ENCODE measurements at places on chromosomes 7 and 10.

DNA sequence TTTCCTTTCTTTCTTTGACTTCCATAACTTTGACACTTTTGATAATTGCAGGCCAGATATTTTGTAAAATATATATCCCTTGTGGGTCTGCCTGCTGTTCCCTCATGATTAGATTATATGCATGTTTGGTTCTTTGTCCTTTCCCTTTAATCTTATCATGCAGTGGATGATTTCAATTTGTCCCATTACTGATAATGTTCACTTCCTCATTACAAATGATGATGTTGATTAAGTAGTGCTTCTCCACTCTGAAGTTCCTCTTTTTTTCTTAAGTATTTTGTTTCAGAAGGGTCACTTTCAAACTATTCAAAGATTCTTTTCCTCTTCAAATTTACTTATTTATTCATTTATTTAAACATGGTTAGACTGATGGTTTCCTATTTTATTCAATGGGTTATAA, 898.1 kb downstream of the XPNPEP1 start:
- no peak for DNase-seq

DNA sequence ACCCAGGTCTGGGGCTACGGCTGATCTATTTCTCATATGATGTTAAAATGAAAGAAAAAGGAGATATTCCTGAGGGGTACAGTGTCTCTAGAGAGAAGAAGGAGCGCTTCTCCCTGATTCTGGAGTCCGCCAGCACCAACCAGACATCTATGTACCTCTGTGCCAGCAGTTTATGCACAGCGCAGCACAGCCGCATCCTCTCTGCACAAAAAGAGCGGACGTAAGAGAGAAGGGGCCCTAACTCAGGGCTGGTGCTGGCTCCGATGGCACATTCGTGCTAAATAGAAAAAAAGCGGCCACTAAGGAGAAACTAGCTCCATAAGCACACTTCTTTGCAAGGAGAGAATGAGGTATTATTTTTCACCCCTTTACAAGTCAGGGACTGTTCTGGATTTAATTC, 28.3 kb upstream of the PRSS1 start:
- no peak for DNase-seq

DNA sequence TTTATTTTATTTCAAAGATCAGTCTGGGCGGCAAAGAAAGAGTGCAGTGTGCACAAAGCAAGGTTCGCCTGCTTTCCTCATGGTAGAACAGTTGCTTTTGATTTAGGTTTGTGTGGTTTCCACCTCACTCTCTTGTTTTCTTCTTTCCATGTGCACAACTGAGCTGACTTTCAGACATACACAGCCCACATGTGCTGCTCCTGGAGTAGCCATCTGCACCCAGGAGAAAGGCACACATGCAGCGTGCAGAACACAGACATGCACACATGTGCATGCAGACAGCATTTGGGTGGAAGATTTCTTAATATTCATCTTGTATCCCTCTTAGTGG, 302.1 kb downstream of the FZD1 start:
- no peak for DNase-seq

- DNase-seq: no peak
These were observed 248.5 kb downstream of the AGMO start for GRCh38 chr7:15313361-15313760.

- no peak for DNase-seq
These were observed 29.9 kb upstream of the GALNTL5 start for GRCh38 chr7:151926336-151926712.

DNA sequence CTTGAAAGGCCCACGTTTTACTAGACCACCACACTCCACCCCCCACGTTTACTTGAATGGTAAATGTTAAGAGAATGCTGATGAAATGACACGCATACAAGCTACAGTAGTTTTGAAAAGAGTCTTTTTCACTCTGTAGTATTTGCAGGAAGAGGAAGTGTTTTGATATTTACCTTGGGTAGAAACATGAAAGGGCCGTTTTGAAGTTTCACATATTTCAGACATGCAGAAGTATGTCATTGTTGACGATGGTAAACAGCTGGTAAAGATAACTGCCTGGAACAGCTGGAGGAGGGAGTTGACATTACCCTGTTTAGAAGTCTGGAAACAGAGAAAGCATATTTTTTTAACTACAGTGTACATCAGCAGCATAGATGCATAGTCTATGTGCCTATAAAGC, 160.7 kb downstream of the NXPH1 start:
- no peak for DNase-seq

DNA sequence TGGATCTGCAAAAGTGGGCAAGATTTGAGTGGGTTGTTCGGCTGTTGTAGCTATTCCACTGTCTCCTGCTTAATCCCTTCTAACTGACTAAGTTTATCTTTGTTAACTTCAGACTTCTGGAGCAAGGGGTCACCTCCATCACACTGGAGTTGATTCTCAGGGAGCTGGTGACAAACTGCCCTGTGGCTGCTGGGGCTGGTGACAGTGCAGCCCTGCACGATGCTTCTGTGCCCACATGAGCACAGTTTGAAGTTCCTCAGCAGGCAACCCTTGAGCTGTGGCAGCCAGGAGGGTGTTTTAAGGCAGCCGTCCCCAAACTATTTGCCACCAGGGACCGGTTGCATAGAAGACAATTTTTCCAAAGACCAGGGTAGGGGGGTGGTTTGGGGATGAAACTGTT, 40.5 kb downstream of the ADRB1 start:
- DNase-seq: no peak

- no peak for DNase-seq
These were observed 52.5 kb upstream of the MPP7 start for GRCh38 chr10:28355376-28355775.

- DNase-seq: peak; percentile 50
These were observed 15.3 kb downstream of the NKX2-3 start for GRCh38 chr10:99548041-99548530.

- DNase-seq: no peak
These were observed 99.0 kb upstream of the PHF14 start for GRCh38 chr7:10874666-10875065.

DNA sequence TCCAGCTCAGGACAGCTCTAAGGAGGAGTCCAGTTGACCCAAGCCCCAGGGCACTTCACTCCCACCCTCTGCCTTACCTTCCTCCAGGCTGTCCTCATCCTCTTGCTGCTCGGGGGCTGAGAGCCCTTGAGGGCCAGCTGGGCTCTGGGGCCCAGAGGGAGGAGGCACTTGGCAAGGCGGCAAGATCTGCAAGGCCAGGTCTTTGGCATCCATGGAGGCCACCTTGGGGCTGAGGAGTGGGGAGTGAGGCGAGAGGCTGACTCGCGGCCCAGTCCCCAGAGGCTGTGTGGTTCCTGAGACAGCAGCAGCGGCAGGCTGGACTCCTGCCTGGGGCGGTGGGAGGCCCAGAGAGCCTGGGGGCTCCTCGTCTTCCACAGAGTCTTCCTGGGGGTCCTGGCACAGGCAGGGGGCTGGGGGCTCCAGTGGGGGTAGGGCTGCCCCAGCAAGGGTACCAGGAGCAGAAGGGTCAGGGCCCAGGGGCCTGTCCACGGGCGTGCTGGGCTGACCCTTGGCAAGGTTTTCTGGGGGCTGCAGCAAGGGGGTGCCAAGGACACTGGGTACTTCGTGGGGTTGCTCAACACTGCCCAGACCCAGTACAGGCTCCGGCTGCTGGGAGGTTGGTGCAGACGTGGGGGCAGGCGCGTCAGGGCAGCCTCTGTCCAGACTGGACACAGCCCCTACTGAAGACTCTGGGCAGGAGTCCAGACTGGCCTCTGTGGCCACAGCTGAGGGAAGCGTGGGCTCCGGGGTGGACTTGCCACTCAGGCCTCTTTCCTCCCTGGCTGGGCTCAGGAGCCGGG, 6.5 kb downstream of the NACAD start:
- DNase-seq: no peak

GRCh38 chr10:114026189-114027040, 17.3 kb upstream of the ADRB1 start:
- DNase-seq: no peak

DNA sequence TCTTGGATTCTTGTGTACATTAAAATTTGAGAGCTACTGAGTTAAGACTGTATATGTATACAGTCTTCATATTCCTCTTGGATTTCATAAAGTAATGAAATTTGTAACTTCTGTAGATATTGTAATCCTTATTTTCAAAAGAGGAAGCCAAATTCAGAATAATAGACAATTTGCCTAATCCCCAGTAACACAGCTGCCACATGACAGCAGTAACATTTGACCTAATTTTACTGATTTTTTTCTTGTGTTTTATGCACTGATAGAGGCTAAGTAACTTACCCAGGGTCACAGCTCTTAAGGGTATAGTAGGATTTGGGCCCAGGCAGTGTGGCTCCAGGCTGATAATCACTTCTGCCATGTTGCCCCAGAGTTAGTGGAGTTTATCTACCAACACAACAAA, 40.4 kb upstream of the IL6 start:
- DNase-seq: no peak

DNA sequence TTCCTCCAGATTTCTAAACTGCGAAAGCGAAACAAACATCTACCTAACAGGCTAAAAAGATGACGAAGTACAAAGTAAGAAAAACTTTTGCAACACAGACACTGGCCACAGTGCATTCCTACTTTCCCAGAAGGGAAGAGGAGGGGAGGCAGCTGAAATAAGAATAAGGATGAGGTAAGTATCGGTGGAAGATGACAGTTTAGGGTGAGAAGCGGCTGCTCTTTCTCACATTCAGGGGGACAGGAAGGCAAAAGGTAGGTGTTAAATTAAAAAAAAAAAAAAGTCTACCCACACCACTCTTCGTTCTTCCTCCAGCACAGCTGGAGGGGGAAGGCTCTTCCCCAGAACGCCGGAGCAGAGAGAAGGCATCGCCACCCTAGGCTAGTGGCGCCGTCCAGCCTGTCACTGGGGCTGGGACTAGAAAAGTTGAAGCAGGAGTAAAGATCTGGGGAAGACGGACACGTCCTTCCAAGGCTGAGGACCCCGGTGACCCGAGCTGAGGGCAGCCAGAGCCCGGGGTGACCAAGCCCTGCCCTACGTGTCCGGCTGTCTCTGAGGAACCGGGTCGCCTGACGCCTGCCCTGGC, 846 bp downstream of the DNAJC1 start:
- DNase-seq: no peak

- peak; percentile 10 for DNase-seq
These were observed 93.8 kb upstream of the GNA12 start for GRCh38 chr7:2937701-2938513.

GRCh38 chr7:128145191-128145590, 95.9 kb upstream of the LEP start:
- DNase-seq: no peak

DNA sequence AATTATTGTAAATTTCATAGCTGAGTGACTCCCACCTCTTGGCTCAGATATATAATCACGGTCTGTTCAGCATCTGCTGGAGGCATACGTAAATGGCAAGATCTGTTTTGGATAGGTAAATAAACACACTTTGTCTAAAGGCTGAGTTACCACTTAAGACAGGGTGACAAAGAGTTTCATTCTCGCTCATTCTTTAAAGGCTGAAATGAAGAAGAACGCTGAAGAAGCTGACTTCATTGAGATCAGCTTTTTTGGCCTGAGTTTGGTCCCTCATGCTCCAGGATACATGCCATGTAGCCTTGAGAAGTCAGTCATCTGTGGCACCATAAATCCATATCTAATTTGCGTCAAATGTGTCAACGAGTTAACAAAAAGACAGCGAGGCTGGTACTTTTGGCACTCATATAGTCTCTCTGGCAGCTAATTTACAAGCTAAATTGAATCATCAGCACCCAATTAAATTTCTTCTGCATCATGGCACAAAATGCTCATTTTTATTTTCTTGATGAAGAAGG, 309.9 kb downstream of the GPAM start:
- DNase-seq: no peak

DNA sequence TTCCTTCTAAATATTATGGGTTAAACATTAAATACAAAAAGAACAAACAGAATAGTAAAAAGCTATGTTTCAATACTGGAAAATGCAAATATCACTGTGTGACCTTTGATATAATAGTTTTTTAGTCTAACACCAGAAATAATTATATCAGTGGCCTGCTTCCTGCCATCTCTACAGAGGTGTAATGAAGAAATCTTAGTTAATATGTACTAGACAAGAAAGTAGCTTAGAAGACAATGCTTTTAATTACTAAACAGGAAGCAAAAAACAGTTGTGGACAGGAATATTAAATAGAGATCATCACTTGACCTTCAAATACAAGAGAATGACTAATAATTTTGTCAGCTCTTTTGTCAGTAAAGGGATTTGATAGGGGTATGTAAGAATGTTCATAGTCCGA, 47.4 kb upstream of the LRRN3 start:
- no peak for DNase-seq

- DNase-seq: no peak
These were observed 301.8 kb downstream of the WDR11 start for GRCh38 chr10:121152935-121153334.

GRCh38 chr7:26813432-26813831, 51.0 kb downstream of the SKAP2 start:
- no peak for DNase-seq

DNA sequence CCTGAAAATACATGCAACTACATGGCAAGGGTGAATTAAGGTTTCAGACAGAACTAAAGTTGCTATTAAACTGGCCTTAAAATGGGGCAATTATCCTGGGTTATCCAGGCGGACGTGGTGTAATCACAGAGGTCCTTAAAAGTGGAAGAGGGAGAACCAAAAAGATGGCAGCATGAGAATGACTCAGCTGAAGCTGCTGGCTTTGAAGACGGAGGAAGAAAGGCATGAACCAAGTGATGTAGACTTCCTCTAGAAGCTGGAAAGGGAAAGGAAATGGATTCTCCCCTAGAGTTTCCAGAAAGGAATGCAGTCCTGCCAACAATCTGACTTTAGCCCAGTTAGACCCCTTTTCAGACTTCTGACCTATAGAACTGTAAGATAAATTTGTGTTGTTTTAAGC, 27.0 kb upstream of the UBN2 start:
- no peak for DNase-seq

- no peak for DNase-seq
These were observed at the start of gene EMX2 for GRCh38 chr10:117542706-117543224. Gene EMX2, plus strand, starts transcription at chr10:117542746. Its CDS starts 522 bp downstream, at chr10:117543268.

DNA sequence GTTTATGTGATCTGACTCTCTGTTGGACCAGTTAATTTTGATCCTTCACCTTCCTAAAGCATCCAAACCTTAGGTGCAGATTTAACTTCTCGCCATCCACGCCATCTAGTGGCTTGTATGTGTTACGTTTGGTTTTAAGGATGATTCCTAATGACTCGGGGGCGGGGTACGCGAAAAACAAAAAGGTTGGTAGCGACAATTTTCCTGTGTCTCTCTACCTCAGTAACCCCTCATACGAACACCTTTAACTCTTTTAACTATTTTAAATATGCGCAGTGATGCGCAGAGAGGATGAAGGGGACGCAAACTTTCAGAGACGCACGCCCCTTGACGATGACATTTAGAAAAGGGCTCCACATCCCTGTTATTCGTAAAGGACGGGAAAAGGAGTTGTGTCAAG, 714 bp upstream of the KCND2 start:
- peak; percentile 34 for DNase-seq

- DNase-seq: no peak
These were observed 20.0 kb downstream of the PDSS1 start for GRCh38 chr10:26717476-26717875.

Data from WTC11 (cell line).